ENCODE measurements at places on chromosomes 4 and X. TPM values are rescaled to one million over a fixed set of nuclear protein-coding genes. Genes with fewer than 3 reads are reported as not detected.

DNA sequence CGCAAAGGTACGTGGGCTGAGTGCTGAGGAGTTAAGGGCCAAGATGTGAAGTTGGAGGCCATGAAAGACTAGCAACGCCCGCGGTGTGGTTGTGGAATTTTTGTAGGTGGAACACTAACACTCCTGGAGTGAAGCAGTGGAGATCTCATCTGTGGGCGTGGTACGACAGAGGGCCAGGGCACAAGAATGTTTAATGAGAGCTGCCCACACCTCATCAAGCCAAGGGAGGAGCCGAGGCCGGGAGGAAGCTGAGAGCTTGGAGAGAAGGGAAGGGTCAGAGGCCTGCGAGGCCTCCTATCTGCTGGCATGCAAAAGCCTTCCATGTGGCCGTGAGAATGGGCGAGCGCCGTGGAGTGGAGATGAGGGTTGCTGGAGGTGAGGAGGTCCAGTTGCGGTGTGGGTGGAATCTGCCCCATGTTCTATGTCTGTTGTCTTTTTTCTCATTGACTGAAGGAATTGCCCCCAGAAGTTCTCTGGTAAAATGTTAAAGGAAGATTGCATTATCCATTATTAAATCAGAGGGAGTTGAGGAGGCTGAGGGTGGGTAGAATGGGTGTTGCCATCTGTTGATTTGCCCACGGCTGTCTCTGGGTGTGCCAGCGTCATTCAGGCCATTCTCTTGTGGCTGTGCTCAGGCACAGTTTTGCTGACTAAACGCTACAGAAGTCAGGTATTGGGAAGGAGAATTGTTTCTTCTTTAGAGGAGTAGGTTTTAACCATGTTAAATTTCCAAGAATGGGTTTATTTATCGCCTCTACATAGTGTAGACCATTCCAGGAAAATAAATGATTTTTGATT is 19.8 kb downstream of the SNX25 start:
- DNase-seq: no peak

DNA sequence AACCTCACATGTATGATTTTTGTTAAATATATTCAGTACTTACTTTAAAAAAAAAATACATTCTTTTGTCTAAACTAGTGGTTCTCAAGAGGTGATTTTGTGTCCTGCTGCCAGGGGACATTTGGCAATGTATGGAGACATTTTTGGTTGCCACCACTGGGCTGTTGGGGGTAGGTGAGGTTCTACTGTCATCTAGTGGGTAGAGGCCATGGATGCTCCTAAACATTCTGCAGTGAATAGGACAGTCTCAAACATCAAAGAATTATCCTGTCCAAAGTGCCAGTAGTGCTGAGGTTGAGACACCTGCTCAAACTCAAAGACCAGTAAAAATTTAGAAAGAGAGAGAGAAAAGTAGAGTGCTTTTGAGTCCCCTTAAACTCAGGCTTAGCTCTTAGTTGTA is 32.9 kb upstream of the PGM2 start:
- no peak for DNase-seq

FGF16 gene
- total RNA-seq: 0.69 TPM

GRCh38 chrX:153806999-153807575 is 12.6 kb downstream of the SSR4 start:
- DNase-seq: no peak

OCIAD2 gene
- 5.9 TPM for total RNA-seq

RHOXF2 gene
- not detected for total RNA-seq

- no peak for DNase-seq
These were observed 8.8 kb upstream of the GEMIN8 start for GRCh38 chrX:14038375-14039085.

DNA sequence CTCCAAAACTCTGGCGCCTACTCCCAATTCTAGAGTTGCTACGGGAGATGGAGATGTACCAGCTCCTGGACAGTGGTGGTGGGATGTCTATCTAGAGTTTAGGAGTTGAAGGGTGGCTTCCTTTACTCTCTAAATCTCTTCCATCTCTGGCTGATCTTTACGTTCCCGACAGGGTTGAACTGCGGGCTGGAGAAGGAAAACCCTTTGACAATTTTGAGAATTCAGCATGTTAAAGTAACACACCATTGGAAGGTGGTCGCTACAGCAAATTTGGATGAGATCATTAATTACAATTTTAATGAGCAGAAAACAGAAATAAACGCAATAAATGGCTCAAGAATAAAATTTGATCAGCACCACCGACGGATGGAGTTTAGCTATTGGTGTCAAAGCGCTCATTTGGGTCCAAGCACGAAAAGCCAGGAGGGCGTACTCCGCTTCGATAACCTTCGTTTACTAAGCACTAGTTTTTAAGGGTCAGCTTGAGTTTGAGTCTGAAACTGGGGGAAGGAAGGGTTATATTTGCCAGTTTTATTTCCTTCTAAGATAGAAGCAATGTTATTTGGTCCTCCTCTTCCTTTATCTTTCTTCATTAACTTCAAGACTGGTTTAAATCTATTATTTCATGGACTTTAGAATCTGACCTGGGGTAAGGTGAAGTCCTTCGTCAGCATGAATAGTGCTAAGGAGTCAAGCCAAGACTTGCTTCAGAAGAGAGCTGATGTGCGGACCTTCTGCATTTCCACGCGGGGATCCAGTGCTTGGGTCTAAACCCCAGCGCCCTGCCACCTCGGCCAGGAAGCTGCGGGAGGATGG is 1.5 kb upstream of the NKX6-1 start:
- no peak for DNase-seq

DNA sequence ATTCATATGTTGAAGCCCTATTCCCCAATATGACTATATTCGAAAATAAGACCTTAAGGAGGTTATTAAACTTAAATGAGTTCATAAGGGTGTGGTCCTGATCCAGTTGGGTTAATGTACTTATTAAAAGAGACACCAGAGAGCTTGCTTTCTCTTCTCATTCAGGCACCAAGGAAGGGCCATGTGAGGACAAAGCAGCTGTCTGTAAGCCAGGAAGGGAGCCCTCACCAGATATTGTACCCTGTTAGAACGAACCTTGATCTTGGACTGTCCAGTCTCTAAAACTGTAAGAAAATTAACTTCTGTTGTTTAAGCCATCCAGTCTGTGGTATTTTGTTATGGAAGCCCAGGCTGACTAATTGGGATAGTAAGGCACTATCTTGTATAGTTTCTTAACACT is 9.1 kb upstream of the YTHDC1 start:
- DNase-seq: no peak

GRCh38 chrX:1597345-1598020 is 6.1 kb downstream of the AKAP17A start:
- no peak for DNase-seq

GRCh38 chr4:147288512-147288911 is 192.4 kb upstream of the EDNRA start:
- DNase-seq: no peak

DNA sequence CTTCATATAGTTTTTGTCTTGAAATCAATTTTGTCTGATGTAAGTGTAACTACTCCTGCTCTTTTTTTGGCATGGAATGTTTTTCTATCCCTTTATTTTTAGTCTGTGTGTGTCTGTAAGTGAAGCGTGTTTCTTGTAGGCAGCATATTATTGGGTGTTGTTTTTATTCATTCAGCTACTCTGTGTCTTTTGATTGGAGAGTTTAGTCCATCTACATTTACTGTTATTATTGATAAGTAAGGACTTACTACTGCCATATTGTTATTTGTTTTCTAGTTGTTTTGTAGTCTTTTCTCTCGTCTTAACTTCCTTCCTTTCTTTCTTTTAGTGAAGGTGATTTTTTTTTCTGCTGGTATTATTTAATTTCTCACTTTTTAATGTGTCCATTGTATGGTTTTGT is 30.5 kb upstream of the TMLHE start:
- DNase-seq: no peak

DNA sequence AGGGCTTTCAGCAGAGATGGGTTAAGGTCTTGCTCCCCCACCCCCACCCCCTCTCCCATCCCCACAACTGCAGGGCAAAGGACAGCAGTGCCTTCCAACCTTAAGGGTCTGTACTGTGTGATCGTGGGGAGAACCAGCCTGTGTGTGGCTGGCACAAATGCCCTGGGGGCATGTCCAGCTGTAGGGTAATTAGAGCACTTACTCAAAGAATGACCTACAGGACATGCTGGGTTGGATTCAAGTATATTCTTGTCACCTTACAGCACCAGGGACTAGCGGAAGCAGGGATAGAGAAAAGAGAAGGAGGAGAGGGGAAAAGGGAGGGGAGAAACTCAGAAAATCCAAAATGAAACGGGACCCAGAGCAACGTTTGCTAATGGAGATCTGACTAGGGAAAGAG is 191.3 kb upstream of the GATB start:
- no peak for DNase-seq

SMARCA1 gene
- total RNA-seq: 96.0 TPM

GRCh38 chr4:33722254-33722653 is 2522.1 kb downstream of the ARAP2 start:
- no peak for DNase-seq

PDGFC gene
- total RNA-seq: 73.5 TPM

TAB3 gene
- total RNA-seq: 17.5 TPM

DNA sequence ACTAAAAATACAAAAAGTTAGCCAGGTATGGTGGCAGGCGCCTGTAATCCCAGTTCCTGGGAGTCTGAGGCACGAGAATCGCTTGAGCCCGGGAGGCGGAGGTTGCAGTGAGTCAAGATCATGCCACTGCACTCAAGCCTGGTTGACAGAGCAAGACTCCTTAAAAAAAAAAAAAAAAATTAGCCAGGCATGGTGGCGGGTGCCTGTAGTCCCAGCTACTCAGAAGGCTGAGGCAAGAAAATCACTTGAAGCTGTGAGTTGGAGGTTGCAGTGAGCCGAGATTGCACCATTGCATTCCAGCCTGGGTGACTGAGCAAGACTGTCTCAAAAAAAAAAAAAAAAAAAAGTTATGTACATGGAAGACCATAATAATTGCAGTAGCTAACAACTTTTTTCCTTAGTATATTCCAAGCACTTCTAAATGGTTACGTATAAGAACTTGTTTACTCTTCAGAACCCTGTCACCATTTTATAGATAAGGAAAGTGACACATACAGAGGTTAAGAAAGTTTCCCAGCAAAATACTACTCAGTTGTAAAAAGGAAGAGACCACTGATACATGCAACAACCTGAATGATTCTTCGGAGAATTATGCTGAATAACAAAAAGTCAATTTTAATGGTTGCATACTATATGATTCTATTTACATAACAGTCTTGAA is 24.5 kb downstream of the RUFY3 start:
- no peak for DNase-seq

CPZ gene
- total RNA-seq: 86.5 TPM

- no peak for DNase-seq
These were observed 9.5 kb upstream of the ANKRD50 start for GRCh38 chr4:124722071-124722470.

GRCh38 chr4:148790246-148790645 is 348.0 kb upstream of the NR3C2 start:
- DNase-seq: no peak

GRCh38 chrX:103537871-103538387 is 18.6 kb upstream of the RAB40A start:
- DNase-seq: no peak

- DNase-seq: no peak
These were observed 64.5 kb downstream of the DKK2 start for GRCh38 chr4:106971636-106972035.

SOX3 gene
- not detected for total RNA-seq

GRCh38 chr4:99529228-99529627 is 18.4 kb downstream of the C4orf17 start:
- DNase-seq: no peak

DNA sequence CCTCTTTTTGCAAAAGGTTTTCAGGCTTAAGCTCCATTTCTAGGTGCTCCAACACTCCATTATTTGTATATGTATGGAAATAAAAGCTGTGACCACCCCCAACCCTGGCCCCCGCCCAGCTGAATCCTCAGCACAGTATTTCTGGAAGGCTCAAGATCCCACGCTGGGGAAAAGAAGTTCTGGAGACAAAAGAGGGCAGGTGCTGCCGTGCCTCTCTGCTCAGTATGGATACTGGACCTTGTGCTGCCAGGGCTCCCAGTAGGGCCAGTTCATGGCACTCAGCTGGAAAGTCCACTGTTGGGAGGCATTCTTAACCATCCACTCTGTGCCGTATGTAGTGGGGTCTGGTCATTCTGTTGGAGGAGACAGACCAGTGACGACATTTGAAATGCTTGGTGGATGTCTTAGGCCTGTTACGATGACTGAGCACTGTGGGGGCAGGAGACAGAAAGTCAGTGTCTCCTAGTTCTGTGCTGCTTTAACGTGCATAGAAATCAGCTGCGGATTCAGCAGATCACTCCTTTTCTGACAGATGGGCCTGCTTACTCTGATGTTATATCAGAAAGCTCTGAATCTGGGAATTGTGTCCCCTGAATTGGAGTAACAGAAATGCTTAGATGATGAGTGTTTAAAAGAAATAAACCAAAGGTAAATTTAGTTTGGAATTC is 48.4 kb upstream of the MSANTD1 start:
- DNase-seq: no peak

- no peak for DNase-seq
These were observed 89.1 kb downstream of the LARP7 start for GRCh38 chr4:112726041-112726440.

DNA sequence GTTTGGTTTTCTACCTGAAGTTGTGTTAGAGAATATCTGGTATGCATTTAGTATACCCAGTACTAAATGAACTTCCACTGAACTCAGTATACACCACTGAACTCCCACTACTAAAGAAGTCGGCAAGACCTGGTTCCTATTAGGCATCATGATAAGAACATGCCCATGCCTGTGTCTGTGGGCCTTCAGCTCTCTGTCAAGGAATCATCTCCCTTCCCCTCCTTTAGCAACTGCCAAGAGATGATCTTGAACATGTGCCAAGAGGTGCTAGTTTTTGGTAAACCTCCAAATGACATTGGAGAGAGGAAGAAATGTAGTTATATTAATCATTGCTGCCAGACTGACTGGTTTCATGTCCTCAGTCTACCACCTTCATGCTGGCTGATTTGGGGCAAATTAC is 113.2 kb downstream of the ATP10D start:
- DNase-seq: no peak

DNA sequence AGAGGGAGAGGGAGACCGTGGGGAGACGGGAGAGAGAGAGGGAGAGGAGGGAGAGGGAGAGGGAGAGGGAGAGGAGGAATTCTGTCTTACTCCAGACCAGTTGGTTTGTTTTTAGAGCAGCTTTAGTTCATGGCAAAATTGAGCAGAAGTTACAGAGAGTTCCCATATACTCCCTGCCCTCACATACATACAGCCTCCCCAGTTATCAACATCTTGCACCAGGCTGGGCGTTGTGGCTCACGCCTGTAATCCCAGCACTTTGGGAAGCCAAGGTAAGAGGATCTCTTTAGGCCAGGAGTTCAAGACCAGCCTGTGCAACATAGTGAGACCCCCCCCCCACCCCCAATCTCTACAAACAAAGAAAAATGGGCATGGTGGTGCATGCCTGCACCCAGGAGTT is 79.8 kb upstream of the OGT start:
- DNase-seq: no peak

- no peak for DNase-seq
These were observed 1350.0 kb downstream of the ADGRL3 start for GRCh38 chr4:62550121-62550520.

MORC4 gene
- total RNA-seq: 44.6 TPM

GRCh38 chr4:148216866-148217814 is 225.1 kb downstream of the NR3C2 start:
- DNase-seq: no peak

PROM1 gene
- 30.5 TPM for total RNA-seq

All from urinary bladder (tissue), 4 donors.